ENCODE measurements at places on chromosomes 5 and 9. TPM values are rescaled to one million over a fixed set of nuclear protein-coding genes. Genes with fewer than 3 reads are reported as not detected.

DNA sequence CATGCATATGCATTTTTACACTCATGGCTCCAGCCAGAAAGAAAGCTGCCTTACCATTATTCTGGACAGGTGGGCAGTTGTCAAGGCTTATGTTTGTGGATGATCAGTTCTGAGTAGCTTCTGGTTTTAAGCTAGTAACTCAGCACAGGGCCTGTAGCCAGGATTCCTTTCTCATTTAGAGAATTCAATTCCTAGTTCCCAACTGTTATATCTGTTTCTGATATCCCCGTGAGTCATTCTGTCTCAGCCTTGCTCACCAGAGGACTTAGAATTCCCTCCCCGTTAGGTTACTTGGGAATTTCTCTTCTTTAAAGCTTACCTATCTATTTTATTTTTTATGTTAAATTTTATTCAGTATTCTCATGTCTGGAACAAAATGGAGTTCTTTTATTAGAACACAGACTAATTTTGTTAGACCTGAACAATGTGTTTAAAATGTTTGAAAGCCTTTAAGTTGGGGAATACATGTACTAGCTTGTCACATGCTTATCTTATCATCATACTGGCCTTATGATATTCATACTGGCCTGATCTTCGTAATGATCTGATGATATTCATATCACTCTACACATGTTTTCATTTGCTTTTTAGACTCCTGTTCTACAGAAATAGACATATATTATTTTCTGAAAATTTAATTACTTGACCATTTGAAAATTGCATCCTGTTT, 47.1 kb downstream of the CAST start:
- no peak for DNase-seq

DNA sequence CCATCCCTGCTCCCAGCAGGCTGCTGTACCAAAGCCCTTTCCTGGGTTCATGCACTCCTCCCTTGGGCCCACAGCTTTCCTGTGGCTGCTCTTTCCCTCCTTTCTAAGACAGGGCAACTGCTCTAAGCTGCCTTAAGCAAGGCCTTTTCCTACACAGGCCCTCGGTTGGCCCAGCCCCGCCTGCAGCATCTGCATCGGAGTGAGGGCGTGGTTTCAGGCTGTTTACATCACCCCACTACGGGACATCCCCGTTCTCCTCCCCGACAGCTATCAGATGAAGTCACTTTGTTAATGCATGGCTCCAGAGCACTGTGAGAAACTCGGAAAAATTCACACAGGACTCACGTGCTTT, 3.4 kb downstream of the DPH7 start:
- DNase-seq, result no peak

The F2RL2 gene
- total RNA-seq, result 1.9 TPM

DNA sequence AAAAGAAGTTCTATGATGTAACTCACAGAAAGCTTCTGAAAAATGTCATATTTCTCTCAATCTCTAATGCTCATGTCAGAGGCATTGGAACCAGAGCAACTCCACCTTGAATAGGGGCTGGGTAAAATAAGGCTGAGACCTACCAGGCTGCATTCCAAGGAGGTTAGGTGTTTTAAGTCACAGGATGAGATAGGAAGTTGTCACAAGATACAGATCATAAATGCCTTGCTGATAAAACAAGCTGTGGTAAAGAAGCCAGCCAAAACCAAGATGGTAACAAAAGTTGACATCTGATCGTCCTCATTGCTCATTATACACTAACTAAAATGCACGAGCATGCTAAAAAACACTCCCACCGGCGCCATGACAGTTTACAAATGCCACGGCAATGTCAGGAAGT, 411.1 kb upstream of the GRIA1 start:
- no peak for DNase-seq

DNA sequence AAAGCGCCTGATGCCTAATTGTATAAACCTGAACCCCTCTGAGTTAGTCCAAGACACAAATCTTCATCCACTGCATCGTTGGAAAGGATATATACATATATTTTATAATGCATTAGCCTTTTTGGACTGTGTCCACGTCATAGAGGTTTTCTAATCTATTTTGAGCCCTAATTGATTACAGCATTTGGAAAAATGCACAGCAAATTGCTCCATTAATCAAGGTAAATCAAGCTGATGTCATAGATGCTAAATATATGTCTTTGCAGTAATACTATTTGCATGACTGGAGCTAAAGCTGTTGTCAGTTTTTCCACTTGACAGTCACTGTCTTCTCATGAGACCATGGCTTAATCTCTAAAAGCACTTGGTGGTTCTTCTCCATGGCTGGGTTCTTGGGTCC, 483.5 kb upstream of the TNC start:
- no peak for DNase-seq

- no peak for DNase-seq
These were observed 8.1 kb upstream of the COL5A1 start for GRCh38 chr9:134633362-134634142.

DNA sequence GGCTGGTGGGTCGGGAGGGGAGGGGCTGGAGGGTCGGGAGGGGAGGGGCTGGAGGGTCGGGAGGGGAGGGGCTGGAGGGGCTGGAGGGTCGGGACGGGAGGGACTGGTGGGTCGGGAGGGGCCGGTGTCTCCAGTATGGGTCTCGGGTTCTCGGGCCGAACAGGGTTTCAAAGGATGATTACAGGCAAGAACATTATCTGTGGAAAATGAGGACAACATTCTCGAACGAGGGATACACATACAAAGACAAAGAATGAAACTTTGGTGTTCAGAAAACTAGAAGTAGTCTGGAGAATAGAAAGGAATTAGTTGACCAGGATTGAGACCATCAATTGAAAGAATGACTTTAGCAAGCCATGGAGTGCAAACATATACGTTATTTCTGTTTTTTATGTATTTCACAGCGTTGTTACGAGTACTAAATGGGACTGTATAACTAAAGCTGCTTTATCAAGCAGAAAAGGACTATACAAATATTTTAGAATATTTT, 360 bp upstream of the ZCCHC10 start:
- DNase-seq, result no peak

The NMRK1 gene
- 32.9 TPM for total RNA-seq

DNA sequence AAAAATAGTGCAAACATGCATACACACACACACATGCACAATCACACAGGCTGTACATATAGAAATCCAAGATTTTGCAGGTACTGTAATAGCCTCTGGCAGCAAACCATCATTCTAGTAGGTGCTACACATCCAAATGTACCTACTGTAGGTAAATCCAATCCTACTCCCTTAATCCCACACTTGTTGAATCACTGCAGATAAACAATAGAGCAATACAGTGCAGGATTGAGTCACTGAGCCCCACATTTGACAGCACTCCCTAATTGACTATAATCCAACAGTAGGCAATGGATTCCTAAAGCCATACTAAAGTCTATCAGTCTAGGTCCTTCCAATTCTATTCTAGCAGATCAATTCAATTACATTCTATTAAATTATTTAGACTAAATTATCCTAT, 1640.5 kb upstream of the CDH9 start:
- no peak for DNase-seq

DNA sequence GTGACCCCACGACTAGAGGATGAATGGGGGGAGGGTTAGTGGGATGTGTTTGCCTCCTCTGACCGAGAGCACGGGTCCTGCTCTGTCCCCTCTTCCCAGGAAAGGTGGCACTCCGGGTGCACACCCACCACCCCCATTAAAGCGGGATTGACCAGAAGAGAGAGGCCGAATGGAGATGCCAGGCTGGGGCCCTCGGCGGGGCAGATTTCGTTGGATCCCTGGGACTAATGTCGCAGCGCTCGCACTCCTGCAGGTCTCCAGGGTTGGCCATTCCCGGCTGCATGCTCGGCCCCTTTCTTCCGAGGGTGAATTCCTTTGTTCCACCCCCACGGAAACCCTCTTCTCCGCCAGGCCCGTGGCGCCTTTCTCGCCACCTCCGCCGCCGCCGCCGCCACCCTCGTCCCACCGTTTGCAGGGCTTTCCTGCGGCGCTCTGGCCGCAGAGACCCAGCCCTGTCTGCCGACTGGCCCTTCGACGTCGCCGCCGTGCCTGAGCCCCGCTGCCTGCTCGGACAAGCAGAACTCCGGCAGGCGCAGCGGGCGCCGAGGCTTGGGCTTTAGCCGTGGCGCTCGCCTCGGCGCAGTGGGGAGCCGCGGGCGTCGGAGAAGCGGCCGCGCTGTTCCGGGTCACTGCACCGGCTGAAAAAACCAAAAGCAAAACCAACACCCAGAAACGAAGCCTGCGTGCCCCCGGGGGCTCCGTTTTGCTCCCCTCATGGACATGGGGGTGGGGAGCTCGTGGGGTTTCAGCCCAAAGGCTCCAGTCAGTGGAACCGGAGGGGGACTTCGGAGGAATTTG, 11.8 kb downstream of the LMX1B start:
- no peak for DNase-seq

GRCh38 chr5:1823381-1824034, 22.3 kb downstream of the NDUFS6 start:
- DNase-seq, result no peak

GRCh38 chr5:104361932-104362331, 799.3 kb upstream of the NUDT12 start:
- no peak for DNase-seq

- DNase-seq, result no peak
These were observed 9.0 kb upstream of the LIX1 start for GRCh38 chr5:97151370-97151769.

The ZNF454 gene
- 5.6 TPM for total RNA-seq

DNA sequence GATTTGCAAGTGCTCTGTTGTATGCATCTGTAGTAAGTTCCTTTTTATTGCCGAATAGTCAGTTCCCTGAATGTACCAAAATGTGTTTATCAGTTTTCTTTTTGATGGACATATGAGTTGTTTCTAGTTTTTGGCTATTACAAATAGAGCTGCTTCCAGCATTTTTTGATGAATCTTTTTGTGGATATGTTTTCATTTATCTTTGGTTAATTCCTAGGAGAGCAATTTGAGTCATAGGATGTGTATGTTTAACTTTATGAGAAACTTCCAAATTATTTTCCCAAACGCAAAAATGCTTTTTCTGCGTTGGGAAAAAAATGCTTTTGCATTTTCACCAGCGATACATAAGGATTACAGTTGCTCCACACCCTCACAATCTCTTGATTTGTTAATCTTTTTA, 287.7 kb downstream of the FER start:
- no peak for DNase-seq

The SHOC1 gene
- total RNA-seq, result not detected

DNA sequence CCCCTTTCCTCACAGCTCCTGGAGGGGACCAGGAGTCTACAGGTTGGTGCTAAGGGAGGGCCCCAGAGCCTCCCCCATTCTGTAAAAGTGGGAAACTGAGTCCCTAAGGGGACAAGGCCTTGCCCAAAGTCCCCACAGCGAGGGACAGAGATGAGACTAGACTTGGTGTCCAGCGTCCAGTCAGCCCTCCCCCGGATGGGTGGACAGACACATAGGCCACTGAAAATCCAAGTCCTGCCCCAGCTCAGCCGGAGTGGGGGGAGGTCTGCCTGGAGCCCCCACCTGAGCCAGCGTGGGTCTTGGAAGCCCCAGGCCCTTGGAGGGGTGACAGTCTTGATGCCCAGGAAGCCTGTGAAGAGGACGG, 5.2 kb downstream of the BARHL1 start:
- no peak for DNase-seq

DNA sequence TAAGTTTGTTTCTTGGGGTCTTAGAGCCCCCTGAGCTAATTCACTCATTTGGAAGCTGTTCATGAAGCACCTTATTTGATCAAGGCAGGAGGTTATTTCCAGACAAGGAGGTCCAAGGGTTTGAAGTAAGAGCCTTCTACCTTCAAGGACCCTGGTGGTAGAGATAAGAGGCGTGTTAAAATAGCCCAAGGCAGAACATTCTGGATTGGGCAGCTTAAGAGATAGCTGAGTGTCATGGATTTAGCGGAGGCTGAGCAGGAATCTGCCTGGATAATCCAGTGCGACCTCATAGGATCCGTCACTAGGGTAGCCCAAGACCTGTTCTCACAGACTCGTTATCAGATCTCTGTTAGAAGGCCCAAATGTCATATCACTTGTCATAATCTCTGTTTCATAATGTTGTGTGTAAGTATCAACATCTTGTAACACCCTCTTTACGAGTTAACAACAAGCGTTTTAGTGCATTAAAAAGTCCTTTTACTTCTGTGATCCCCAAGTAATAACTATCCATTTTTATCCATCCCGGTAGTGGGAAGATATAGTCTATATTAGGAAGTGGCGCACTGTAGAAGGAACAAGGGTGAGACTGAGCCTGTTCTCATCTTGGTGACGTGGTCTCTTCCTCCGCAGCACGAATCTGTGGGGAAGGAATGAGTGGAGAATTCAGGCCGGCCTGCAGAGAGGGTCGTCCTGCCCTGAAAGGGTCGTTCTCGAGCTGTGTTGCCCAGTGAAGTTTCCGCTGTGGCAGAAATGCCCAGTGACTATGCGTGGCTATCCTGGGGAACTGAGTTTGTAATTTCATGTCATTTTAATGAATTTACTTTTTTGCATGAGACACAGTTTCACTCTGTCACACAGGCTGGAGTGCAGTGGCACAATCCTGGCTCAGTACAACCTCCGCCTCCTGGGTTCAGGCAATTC, 28.8 kb downstream of the SLC25A25 start:
- DNase-seq, result no peak

DNA sequence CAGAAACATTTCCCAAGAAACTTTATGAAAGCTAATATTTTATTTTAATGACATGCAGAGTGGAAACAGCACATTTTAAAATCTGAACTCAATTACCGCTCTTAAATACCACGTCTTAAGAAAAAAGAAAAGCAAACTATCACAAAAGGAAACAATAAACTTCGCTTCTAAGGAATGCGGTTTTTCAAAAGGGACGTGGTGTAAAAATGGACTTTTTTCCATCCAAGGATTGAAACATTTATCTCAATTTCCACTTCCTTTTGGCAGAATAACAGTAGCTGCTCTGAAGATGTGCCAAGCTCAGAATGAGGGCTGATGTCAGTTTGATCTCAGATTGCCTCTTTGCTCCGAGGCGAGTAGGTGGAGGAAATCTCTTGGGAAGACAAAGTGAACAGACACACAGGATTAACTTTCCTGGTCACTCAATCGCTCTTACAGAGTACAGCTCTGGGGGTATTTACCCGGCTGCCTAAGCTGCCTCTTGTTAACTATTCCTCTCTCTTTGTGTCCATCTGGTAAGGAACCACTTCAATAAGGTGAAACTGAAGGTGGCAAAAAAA, 158.5 kb downstream of the TRPM6 start:
- no peak for DNase-seq

The SELENOP gene
- 510 TPM for total RNA-seq

The EGFL7 gene
- total RNA-seq, result 62.2 TPM

The TAF1L gene
- total RNA-seq, result 0.03 TPM

GRCh38 chr5:73160239-73160671, 12.7 kb upstream of the TMEM174 start:
- no peak for DNase-seq

GRCh38 chr5:59798862-59799667, 94.5 kb downstream of the PDE4D start:
- no peak for DNase-seq

The IRX4 gene
- total RNA-seq, result not detected

DNA sequence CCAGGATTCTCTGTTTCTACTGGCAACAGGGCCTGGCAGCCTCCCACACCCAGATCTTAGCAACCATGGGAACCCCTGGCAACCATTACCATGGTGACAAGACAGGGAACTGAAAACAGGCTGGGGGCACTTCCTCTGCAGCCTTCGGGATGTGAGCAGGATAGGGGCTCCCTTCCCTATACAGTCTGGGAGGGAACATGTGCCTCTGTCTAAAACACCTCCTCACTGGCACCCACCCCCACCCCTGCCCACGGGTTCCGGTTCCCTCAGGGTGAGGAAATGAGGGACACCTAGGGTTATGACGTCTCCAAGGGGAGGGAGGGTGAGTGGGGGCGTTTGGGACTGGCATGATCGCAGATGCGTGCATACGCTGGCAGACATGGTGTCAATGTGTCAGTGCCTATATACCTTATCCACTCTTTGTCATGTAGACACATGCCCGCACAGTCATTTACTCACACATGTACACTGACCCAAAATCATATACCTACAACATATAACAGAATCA, 3.0 kb upstream of the DNAJB5 start:
- DNase-seq, result no peak
